Right hindlimb (tissue), 1 donor: ENCODE measurements at places on chromosomes 12 and 14.

DNA sequence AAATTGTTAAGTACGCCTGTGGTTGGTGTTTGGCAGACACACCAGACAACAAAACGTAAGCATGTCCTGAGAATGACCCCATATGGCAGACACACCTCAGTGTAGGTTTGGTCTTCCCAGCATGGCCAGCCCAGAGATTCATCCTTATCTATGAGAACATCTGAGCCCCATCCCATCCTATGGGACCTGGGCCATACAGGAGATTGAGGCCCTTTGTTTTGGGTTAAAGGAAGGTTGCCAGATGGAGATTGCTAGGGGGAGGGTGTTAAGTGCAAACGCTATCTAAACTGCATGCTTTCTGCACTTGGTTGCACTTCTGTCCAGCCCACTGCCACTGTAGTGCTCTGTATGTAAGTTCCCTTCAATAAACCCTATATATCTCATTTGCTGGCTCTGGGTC, 4.1 kb upstream of the PCNX4 start:
- no peak for DNase-seq

DNA sequence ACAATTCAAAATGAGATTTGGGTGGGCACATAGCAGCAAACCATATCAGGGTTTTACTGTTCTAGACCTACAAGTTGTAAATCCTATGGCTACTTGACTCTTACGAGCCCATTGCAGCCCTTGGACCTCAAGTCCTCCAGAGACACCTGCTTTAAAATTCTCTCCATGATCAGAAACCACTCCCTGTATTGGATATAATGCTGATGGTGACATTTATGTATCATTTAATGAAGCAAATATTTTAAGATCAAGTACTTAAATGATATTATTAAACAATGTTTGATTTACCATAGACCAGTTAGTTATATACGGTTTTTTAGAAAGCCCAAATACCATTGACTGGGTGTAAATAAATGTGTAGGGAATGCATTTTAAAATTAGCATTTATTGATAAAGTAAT, 24.2 kb downstream of the AMDHD1 start:
- no peak for DNase-seq

DNA sequence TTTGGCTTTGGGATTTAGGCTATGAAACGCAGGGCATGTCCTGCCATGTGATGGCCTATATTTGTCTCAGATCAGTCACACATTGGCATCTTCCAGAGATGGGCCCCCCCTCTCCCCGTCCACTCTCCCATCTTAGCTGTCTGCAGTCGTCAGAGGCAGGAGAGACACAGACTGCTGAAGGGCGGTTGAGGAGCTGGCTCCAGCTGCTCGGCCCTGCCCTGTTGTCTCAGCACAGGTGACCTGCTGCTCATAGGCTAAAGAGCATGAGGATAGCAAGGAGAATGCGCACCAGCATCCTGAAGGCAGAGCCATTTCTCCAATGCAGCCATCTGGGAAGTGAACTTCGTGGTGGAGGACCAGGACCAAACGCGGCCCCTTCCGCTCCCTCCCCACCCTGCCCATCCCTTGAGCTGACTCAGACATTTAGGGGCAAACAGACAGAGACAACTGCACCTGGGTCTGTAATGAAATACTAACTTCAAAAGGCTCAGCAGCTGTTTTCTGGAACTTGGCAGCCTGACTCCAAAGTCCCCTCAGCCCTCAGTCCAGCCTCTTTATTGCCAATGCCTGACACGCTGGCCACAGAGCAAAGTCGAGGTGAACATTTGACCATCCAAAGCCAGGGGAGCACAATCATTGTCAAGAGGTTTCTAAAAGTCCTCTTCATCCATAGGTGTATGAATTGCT, 22.3 kb downstream of the FZD10 start:
- no peak for DNase-seq

DNA sequence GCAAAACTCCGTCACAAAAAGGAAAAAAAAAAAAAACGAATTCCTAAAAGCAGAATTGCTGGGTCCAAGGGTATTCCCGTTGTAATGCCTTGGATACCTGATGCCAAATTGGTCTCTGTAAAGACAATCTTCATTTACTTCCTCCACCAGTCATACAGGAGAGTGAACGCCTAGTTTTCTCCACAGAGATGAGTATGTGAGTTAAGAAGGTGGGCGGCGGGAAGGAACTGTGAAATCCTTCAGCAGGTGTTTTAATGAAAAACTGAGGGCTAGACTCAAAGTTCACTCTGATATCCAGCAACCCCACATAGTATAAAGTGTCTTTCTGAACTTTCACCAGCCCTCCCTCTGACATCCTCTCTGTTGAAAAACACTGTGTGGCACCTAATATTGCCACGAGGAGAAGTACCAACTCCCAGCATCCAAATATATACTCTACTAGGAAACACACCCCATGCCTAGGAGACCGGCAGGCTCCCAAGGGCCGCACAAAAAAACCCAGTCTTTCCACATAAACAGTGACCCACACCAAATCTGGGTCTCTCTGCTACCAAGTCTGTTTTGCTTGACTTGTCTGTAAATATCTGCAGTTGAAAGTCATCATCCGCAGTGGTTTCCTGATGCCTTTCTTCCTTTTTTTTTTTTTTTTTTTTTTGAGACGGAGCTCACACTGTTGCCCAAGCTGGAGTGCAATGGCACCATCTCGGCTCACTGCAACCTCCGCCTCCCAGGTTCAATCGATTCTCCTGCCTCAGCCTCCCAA, 30.3 kb upstream of the FOXN3 start:
- no peak for DNase-seq

GRCh38 chr14:91402348-91402747, 15.3 kb downstream of the CCDC88C start:
- no peak for DNase-seq

DNA sequence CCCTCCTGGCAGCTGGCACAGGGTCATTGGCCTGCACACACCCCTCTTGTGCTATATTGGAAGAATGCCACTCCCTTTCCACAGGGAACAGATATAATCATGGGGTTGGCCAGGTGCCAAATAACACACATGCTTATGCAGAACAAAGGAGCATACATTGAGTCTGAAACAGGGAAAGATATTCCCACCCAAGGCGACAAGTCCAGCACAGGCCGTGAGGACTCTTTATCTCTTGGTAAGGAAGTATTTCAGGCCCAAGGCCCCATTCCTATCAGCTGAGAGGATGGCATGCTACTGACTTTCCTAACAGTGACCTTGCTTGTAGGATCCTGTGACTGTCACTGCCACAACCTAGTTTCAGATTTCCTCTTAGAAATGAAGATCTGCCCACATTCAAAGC, 59.0 kb upstream of the STXBP6 start:
- DNase-seq: peak; percentile 64

DNA sequence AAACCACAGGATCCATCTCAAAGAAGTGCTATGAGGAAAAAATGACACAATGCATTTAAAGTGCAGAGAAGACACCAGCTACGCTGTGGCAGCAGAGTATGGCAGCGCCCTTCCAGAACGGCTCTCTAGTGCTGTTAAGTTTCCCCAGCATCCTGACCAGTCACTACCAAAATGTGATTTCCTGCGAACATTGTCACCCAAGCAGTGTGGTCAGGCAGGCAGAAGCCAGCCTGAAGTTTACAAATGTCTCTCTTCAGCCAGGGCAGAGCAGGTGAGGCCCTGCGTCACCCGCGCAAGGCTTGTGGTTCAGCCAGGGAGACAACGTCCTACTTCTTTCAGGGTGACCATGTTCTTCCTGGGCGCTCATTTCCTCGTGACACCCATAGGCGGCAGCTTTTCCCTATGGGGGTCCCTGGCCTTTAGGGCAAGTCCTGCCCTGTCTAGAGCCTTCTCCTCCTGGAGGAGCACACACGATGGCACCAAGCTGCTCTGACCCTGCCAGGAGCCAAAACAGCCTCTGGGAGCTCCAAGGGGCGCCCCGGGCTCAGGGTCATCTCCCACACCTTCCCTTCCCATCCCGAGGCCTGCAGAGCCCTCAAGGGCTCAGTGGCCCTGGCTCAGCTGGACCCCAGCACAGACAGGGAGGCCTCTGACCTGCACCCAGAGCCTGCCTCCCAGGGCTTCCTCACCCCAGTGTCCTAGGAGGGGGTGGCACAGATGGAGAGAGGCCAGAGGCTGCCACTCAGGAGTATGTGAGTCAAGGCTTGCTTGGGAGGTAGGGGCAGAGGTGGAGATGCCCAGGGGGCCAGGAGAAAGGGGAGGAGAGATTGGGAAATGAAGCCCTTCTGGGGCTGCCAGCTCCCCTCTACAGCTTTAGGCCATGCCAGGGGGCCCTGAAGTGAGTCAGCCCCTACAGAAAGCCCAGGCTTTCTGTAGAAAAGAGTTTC, 41.9 kb downstream of the PSMA6 start:
- DNase-seq: no peak

DNA sequence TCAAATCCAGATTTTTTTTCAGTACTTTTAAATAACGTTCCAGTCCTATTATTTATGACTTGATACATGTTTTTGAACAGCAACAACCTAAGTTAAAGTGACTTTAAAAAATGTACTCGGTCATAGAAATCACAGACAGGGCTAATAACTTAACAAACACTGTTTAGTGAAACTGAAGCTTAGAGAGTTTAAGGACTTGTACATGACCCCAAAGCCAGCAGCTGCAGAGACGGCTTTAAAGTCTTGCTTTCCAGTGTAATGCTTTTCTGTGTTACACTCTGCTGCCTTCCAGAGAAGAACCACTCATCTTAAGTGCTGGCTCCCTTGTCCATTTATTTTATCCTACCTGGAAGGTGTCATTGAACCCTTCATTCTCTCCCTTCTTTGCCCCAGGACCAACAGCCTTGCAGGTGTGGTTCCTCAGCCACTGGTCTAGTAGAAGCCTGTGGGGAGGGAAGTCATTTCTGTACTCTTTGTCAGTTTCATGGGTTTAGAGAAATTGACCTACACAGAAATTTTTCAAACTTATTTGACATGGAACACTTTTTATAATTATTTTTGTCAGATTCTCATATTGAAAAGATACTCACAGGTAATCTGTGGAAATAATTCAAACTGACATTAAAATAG, 60.9 kb downstream of the NAV3 start:
- no peak for DNase-seq

DNA sequence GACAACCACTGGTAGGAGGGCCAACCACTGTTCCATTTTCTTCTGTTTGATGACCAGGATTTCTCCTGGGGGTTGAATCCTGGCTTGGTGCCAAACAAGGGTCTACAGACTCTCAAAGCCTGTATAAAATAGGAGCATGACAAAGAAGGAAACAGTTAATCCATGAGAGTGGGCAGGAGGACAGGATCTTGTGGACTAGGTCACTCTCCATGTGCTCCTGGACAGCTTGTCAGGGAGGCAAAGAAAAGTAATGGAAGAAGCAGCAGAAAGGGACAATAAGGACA, 243.7 kb downstream of the AKAP6 start:
- DNase-seq: no peak

DNA sequence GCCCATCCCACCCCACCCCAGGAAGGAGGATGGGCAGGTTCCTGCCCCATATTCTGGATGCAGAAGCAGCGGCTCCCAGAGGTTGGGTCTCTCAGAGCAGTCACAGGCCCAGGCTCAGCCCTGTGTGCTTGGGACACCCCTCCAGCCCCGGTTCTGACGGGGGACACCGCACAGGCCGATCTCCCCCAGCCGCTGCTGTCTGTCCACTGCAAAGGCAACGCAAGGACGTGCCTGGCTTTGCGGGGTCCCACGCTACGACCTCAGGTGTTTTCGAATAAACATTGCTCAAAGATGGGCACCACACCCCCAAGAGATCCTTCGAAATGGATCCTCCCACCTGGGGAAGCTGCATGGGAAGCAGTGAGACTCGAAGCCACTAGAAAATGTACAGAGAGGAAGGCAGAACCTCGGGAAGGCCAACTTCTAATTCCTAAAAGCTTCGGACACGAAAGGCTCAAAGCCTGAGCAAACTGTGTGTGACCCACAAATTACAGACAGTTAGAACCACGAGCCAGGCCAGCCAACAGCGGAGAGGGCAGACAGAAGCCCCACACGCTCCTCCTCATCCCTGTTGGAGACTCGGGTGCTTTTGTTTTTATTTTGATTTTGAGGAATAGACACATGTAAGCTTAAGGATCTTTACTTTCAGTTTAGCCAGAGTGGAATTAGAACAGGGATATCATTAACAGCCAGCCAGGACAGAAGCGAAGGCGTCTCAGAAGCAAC, 10.8 kb downstream of the C14orf180 start:
- no peak for DNase-seq

GRCh38 chr12:14257734-14258574, 107.5 kb upstream of the ATF7IP start:
- peak; percentile 96 for DNase-seq

DNA sequence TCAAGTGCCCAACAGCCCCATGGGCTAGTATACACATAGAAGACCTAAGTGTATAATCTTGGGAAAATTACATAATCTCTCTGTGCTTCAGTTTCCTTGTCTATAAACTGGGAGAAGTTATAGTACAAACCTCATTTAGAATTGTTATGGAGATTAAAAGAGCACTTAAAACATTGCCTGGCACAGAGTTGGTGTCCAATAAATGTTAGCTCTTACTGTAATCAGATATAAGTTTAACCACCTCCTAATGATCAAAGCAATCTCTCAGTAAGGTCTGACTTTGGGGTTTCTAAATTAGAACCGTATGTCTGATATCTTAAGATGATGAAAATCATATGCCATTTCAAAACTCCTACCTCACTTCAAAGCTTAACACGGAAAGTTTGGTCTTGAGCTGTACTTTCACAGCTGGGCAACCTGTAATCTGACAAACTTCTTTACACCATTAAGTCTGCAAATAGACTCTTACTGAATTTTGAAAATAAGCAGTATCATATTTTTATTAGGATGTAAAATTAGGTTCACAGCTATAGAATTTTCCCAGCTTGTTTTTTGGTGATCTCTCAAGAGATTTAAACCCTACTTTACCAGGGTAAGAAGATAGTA, 58.6 kb upstream of the MYBPC1 start:
- DNase-seq: no peak

GRCh38 chr12:53871367-53871766, 67.3 kb upstream of the HOXC13 start:
- DNase-seq: no peak
